ENCODE measurements at places on chromosomes 16 and 17.

- DNase-seq, result no peak
Measured at GRCh38 chr16:4550591-4550990, 5.5 kb upstream of the C16orf96 start.

- no peak for DNase-seq
Measured at GRCh38 chr16:66976746-66977145, 11.6 kb upstream of the CES4A start.

DNA sequence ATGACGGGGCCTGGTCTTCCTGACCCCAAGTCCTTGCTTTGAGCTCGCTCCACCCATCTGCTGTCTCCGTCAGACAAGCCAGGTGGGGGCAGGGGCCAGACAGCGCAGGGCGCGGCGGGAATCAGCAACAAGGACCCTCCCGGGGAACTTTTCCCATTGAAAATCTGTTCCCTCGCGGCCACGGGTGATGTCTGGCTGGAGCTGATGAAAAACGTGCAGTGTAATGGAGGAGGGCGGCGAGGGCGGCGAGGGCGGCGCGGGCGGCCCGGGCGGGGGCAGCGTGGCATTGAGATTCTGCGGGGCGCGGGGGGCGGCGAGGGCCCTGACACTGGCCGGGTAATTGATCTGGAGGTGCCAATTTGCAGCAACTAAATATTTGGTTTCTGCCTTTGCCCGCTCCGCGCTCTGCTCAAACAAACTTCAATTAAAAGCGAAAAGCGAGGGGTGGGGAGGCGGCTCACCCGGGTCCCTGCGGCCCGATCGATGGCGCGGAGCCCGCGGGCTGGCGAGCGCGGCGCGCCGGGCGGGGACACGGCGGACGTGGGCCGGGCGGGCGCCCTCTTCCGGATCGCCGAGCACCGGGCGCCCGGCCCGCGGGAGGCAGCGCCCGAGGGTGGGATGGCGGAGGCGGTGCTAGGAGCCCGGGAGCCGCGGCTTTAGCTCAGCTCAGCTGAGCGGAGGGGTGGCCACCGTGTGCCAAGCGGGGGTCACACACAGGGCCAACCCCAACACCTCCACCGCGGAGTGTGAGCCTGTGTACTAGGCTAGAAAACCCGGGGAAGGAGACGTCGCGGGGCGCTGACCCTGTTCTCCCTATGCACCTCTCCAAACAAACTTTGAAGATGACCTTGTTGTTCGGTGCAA lies 32.4 kb downstream of the DCAKD start:
- DNase-seq, result no peak

GRCh38 chr17:45759761-45760160 lies 24.4 kb upstream of the CRHR1 start:
- no peak for DNase-seq

- no peak for DNase-seq
Measured at GRCh38 chr16:12907670-12908233, 6.4 kb downstream of the SHISA9 start.

- no peak for DNase-seq
Measured at GRCh38 chr16:4790261-4790660, 2.1 kb upstream of the SEPTIN12 start.

- DNase-seq, result peak; percentile 69
Measured at GRCh38 chr16:89409161-89409711, 81.1 kb downstream of the ANKRD11 start.

- DNase-seq, result no peak
Measured at GRCh38 chr16:38941-39892, 14.2 kb downstream of the POLR3K start.

All from T follicular helper cell (primary cell).